Forelimb muscle (tissue), 1 donor: ENCODE measurements at places on chromosomes 12 and 14.
A peak's percentile ranks its signal among the peaks of the same experiment; 100 is the strongest.

GRCh38 chr14:33934043-33934750, 16.7 kb downstream of the EGLN3 start:
- DNase-seq: no peak

DNA sequence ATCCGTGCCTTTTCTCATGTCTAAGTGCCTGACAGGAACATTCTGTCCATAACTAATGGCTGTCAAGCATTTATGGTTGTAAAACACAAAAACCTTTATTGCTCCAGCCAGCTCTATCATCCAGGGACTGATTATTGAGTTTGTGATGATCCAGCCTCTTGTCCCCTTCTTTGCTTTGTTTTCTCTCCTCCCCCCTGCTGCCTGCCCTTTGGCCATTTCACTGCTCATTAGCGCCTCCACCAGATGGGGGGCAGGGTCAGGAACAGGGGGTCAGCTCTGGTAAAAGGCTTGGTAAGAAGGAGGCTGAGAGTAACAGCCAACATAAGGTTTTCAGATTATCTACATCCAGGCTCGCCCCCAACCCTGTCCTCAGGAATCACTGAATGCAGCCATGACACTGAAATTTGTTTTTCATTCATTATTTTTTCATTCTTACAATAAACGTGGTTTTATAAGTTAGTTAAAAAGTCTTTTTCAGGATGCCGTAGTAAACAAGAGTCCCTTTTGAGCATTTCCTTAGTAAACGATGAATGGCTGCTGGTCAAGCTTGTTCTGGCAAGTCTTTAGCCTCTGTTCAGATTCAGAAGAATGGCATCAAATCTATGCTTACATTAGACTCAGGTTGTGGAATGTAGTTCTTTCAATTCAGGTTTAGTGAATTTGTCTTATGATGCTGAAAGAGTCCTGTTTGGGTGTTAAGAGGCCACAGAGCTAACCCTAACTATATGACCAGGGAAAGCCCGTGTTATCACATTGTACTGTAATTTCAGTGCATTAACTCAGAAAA, 21.7 kb downstream of the HMGA2 start:
- no peak for DNase-seq

DNA sequence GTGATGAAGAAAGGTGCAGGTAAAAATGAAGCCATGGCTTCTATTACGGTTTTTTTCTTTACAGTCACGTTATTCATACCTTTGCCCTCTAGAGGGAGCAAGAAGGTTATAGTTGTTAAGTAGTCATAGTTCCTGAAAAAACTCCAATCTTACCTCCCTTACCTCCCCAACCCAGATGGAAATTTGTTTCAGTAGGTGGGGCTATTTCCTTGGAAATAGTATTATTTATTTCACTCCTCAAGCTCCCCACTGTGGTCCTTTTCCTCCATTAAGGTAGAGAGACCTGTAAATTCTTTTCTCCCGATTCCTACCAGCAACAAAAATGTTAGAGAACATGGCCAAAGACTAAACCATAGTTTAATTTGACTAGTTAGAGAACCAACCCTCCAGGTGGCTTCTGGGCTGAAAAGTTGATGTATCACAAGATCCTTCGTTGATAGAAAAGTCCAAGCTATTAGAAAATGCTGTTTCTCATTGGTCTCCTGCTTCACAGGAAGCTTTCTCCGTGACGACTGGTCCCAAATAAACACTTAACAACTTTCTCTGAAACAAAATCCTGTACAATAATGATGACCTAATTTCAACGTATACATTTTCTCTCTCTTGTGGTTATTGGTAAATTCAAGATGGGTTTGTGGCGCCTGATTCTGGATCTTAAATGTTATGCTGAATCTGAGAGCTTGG, 43.5 kb downstream of the TMX1 start:
- DNase-seq: peak; percentile 84

- DNase-seq: no peak
Observed at GRCh38 chr14:68409387-68409786, 383.5 kb downstream of the ZFP36L1 start.

DNA sequence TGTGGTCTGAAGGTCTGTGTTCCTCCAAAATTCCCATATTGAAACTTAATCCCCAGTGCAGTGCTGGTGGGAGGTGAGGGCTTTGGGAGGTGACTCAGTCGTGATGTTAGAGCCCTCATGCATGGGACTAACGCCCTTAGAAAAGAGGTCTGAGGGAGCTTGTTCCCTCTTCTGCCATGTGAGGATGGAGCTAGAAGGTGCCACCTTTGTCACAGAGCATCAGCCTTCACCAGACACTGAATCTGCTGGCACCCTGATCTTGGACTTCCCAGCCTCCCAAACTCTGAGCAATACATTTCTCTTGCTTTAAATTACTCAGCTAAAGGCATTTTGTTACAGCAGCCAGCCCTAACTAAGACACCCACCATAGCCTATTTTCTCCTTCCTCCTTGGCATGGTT, 13.9 kb downstream of the RAB15 start:
- no peak for DNase-seq

DNA sequence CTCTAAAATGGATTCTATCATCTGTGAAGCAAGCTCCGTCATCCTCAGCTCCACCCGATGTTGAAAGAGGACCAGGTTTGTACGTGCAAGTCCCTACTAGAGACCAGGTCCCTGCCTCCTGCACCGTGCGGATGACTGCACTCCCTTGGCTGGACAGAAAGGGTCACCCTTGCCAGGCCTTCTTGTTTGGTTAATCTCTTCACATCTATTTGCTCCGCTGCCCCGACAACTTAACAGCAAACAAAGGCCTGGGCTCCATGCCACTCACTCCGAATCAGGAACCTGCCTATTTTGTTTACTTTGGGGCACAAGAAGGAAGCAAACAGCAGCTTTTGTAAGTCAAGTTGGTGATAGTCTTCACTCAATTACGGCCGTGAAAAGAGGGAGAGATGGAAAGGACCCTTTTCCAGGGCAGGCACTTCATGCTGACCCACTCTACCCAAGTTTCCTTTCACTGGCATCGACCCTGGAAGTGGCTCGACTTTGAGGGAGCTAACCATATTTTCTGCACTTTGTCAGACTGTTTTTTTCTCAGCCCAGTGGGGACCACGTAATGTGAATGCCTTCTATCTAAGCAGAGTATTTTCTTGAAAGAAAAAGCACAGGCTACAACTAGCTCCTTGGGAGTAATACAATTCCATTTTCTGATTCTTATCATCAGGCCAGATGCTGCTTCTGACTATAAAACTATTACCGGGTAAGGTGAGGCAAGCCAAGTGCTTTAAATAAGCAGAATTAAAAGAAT, 202.6 kb downstream of the FOXN3 start:
- DNase-seq: no peak

- DNase-seq: no peak
Observed at GRCh38 chr12:123971449-123971769, 1.2 kb downstream of the CCDC92 start.

DNA sequence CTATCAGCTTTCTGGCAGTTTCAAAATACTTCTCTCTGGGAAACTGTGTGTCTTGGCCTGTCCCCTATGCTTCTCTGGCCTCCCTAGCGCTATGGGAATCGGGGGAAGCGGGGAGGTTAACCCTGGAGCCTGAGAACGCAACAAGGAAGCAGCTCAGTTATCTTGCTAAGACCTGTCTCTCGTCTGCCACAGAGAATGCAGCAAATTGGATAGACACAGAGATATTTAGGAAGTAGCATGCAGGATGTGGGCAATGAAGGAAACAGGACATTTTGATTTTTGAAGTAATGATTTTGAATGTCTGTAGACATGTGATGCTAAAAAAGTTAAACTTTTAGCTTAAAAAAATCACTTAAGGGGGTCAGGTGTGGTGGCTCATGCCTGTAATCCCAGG, 6.6 kb upstream of the CALCOCO1 start:
- DNase-seq: no peak

DNA sequence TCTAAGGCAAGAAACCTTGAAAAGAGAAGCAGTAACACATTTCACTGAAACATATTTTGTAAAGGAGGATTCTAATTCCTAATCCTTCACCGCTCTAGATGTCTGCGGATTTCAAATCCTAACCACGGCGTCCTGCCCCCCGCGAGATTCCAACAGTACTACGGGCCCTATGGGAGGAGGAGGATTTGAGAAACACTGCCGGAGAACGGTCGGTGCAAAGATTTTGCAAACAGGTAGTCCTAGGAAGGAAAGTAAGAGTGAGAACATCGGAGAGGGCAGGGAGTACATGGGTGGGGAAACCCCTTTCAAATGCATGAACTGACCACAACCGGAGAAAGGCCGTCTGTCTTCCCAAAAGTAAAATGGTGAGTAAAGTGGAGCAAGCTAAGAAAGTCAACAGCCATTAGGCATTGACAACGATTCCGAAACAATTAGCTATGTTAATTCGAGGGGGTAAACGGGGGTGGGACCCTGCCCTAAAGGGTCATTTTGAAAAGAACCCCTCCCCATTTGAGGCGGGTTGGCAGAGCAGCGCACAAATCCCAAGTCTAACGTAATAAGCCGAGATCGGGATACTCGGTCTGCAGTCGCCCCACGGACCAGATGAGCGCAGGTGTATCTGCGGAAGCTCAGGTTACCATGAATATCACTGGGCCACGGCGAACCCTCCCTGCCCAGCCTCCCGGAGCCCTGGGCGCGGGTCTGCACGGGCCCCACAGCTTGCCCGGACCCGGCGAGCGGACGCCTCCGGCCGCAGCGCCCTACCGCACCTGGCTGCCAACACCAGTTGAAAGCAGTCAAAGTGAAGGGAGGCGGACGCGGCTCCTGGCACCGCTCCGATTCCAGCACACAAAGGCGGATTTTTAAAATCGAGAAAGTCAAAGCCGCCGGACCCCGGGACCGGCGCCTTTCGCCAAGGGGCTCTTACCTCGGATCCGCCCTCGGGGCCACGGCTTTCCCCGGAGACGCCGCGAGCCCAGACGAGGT, 662 bp downstream of the EPS8 start:
- no peak for DNase-seq

- DNase-seq: no peak
Observed at GRCh38 chr12:89225808-89226411, 126.4 kb downstream of the DUSP6 start.

- DNase-seq: no peak
Observed at GRCh38 chr12:9349888-9350885, 142.0 kb upstream of the PZP start.

DNA sequence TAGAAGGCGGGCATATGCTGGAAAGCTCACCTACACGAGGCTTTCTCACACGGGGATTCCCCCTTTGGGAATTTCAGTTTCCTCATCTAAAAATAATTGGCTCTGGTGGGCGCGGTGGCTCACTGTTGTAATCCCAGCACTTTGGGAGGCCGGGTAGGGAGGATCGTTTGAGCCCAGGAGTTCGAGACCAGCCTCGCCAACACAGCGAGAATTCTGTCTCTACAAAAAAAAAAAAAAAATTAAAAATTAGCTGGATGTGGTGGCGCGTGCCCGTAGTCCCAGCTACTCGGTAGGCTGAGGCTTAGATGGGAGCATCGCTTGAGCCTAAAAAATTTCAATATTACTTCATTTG, 400 bp upstream of the NDUFA12 start:
- DNase-seq: no peak

DNA sequence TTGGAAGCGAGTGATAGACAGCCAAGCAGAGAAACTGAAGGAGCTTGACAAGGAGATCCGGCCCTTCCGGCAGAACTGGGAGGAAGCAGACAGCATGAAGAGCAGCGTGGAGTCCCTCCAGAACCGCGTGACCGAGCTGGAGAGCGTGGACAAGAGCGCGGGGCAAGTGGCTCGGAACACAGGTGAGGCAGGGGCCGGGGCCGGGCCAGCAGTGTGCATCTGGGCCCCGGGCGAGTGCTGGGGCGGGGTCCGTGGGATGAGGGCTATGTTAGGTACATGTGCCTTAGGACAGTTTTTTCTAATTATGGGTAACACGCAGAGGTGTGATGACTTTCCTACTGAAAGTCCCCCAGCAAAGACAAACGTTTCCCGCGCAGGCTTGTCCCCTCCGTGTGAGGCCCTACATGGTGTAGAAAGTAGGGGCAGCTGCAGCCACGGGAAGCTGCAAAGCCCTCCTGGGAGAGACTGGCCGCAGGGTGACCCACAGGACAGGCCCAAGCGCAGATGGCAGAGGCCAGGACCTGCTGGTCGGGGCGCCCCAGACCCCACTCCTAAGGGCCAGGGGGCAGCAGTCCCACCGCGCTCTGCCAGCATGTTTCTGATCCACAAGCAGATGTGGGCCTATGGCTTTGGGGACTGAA, 19.1 kb upstream of the AMN start:
- DNase-seq: no peak
